ENCODE measurements at places on chromosomes 2 and 18.

DNA sequence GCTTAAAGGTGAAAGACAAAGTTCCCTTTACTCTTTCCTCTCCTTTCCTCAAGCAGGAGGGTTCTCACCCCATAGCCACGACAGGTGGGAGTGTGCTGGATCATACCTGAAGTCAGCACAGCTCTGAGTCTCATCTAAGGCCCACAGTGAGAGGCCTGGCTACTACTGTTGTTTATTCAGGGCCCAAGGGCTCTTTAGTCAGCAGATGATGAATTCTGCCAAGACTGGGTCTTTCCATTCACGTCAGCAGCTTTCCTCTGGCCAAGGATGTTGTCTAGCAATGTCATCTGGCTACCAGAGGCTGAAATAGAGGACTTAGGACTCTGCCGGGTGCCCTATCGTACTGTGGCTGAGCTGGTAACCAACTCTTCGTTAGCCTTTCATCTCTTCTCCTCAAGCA, 308.4 kb upstream of the THUMPD2 start:
- no peak for DNase-seq

- DNase-seq: no peak
These were observed 2.5 kb downstream of the SP100 start for GRCh38 chr2:230418341-230419016.

DNA sequence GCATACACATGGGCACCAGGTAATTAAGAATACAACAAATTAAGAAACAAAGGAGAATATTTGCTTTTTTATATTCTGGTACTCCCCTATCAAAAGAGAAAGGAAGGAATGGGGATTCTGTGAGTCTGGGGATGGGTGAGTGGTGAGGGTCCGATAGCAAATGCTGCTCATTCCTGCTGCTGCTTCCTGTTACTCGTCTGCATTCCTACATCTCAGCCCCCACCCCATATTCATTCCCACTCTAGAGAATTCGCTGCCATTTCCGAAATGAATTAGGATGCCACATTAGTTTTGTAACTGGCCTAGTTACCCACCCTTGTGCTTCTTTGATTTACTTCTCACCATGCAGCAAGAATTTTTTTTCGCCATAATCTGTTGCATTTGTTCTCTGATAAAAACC, 1905.3 kb upstream of the PIK3C3 start:
- DNase-seq: no peak

DNA sequence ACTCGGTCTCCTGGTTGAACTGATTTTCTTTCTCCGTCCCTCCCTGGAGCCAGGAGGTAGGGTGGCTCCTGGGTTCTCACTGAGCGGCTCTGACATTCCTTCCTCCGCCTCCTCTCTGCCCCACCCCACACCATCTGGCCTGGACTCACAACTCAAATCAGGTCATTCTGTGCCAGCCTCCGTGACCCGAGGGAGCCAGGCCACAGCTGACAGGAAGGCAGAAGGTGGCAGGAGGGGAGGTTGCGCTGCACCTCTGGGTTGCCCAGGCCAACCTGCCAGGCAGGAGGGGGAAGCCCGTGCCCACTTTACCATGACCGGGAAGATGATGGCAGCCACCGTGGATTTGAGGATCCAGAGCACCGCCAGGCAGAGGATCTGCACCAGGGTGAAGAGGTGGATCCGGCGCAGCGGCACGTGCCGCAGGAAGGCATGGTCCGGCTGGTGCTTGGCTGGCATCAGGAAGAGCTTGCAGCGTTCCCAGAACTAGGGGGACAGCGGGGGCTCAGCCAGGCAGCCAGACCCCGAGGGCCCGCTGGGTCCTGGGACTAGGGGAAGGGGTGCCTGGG, 28.3 kb downstream of the MTHFD2 start:
- no peak for DNase-seq

GRCh38 chr18:46261799-46262198, 157.6 kb downstream of the HAUS1 start:
- no peak for DNase-seq

GRCh38 chr2:96514521-96514920, 9.4 kb upstream of the NEURL3 start:
- DNase-seq: no peak

DNA sequence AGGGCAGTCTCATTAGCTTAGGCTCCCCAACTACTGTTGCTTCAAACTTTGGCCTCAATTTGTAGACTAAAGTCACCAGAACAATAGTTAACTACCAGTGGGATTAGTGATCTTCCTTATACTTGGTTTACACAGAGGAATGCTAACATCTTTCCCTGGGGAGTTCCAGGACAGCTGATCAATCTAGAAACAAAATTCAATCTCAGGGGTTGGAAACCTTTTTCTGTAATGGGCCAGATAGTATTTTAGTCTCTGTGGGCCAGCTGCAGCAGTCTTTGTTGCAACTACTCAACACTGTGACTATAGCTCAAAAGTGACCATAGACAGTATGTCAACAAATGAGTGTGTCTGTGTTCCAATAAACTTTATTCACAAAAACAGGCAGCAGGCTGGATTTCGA, 85.7 kb downstream of the METTL8 start:
- DNase-seq: no peak

- DNase-seq: no peak
These were observed 414.0 kb downstream of the ERBB4 start for GRCh38 chr2:212124598-212124997.

DNA sequence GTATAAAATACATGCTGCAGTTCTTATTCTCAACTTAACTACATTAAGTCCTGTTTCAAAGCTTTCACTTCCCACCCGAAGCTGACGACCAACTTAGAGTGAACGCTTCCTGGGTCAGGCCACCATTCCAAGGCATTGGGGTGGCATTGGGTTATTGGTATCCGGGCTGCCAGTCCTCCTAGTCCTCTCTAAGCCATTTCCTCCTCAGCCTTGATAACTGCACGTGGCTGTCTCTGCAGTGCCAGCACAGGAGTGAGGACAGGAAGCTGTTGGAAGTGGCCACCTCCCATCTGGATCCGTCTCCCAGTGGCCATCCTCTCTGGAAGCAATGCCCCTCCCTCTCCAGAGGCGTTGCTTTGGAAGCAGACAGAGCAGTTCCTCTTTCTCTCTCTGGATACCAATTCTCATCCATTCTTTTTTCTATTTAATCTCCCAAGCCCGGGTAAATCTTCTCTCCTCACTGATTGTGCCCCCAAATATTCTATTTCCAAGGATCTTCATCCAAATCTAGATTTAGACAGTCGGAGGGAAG, 354.7 kb downstream of the EIPR1 start:
- no peak for DNase-seq

- no peak for DNase-seq
These were observed 22.0 kb downstream of the EFHD1 start for GRCh38 chr2:232655392-232655791.

GRCh38 chr18:59866551-59867269, 33.1 kb upstream of the PMAIP1 start:
- no peak for DNase-seq

DNA sequence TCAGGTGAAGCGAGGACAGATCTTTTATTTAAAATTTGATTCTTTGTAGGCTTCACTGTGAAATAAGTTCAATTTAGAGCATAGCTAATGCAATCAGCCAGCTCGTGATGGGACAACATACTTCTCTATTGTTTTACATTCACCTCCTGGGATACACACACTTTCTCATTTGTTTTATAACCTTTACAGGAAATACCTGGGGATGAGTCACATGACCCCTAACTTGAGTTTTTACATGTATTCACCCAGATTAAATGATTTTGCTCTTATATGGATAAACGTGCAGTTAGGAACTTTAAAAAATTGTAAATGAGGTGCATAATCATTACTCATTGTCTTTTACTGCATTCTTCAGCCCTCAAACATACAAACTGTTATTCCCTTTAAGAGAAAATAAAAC, 152.1 kb downstream of the NEDD4L start:
- no peak for DNase-seq

DNA sequence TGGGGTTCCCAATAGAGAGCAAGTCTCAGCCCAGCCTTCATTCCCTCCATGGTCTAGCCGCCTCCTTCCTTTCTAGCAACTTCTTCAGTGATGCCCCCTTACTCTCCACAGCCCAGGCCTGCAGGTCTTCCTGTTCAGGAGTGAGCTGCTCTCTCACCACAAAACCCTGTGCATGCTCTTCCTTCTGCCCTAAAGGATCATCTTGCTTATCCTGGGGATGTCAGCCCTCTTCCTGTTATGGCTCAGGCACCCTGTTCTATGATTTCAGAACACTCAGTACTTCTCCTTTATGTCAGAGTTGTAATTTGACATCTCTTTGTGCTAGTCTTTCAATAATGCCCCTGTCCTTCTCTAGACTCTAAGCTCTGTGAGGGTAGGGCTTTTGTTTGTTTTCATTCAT, 19.4 kb downstream of the TMEM178A start:
- no peak for DNase-seq
